HepG2 (cell line): ENCODE measurements at places on chromosomes 7 and 10.

DNA sequence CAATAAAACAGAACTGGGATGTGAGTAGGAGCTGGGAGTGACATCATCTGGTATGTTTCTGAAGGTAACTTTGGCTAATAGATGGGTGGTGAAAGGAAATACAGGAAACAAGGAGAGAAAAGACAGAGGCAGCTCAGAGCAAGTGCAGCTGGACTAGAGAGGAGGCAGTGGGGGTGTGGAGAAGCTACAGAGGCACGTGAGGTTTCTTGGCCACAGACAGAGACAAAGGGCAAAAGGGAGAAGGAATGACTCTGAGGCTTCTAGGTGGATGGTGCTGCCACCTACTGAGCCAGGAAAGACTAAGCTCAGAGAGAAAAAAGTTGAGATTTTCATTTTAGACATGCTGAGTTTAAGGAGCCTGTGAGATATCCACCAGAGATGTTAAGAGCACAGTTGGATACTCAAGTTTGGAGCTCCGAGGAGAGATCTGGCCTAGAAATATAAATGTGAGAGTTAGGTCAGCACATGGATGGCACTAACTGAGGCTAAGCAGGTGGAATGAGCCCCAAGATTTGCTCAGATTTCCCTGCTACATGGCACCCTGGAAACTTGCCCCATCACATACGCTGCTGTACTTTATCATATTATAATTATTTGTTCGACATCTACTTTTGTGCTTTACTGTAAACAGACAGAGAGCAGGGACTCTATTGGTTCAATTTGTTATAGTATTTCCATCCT is 293.0 kb upstream of the IMMP2L start:
- DNase-seq, result peak; percentile 21

- peak; percentile 59 for DNase-seq
Observed at GRCh38 chr7:134834689-134835462, 55.4 kb downstream of the CALD1 start.

DNA sequence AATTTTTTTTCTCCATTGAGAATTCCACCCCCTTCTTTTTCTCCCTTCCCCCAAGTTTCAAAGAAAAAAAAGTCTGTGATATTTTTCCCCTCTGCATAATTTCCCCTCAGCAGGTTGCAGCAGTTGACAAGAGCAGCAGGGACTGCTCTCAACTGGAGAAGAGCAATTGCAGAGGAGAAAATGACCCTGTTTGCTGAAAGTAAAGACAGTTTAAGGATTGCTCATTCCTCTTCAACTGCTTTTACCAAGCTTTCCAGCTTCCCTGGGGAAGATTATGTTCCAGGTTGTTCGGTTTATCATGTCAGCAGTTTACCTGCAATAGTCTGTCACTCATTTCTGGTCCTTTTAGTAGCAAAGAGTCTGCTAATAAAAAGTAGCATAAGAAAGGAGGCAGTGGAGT is 16.2 kb downstream of the AGK start:
- DNase-seq, result no peak

GRCh38 chr10:86105181-86105580 is 261.4 kb downstream of the GRID1 start:
- no peak for DNase-seq

DNA sequence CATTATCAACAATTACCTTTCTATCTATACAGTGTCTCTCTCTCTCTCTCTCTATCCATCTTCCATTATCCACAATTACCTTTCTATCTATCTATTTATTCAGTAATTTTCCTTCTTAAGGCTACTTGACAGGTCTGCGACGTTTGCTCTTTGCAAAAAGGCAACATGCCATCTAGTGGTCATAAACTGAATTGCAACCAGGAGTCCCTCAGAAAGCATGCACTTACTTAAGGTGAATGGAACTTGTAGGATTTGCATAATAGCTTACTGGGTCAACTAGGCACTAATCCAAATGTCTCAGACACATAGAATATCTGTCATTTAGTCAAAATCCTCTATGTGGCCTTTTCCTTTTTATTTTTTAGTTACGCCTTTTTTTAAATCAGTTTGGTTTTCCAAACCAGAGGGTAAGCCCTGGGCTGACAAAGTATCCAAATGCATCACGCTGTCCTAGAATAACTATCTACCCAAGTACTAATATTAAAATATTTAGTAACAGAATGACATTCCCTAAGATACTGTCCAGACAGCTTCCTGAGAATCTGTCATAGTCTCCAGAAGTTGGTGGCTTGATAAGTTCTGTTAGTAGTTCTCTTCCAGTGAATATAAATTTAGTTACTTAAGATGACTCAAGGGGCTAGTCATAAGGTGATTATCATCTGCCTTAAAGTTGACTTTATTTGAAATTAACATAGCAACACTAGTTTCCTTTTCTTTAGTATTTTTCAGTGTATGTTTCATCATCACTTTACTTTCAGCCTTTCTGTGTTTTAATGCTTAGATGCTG is 208.3 kb downstream of the PPP1R3A start:
- peak; percentile 63 for DNase-seq
